ENCODE measurements at places on chromosomes 12 and 14. TPM values are rescaled to one million over a fixed set of nuclear protein-coding genes. Genes with fewer than 3 reads are reported as not detected.

GRCh38 chr12:89995870-89996269 is 287.2 kb upstream of the ATP2B1 start:
- no peaks in the 10 kb centered on the region for H3K4me1 ChIP-seq
- no peaks in the 10 kb centered on the region for H3K27me3 ChIP-seq
- DNase-seq, result no peak

- no peak overlapping the region for H3K27ac ChIP-seq
- H3K27me3 ChIP-seq, result no peaks in the 10 kb centered on the region
- H3K36me3 ChIP-seq, result no peaks in the 10 kb centered on the region
- DNase-seq, result no peak
Measured at GRCh38 chr12:47282206-47282605, 202.4 kb upstream of the AMIGO2 start.

GRCh38 chr12:132739600-132740312 is 21.9 kb downstream of the ANKLE2 start:
- no peaks in the 10 kb centered on the region for H3K4me1 ChIP-seq
- peaks cover 100% of the 10 kb centered on the region for H3K36me3 ChIP-seq
- DNase-seq, result no peak
- H3K27ac ChIP-seq, result no peak overlapping the region
- H3K27me3 ChIP-seq, result no peaks in the 10 kb centered on the region

DNA sequence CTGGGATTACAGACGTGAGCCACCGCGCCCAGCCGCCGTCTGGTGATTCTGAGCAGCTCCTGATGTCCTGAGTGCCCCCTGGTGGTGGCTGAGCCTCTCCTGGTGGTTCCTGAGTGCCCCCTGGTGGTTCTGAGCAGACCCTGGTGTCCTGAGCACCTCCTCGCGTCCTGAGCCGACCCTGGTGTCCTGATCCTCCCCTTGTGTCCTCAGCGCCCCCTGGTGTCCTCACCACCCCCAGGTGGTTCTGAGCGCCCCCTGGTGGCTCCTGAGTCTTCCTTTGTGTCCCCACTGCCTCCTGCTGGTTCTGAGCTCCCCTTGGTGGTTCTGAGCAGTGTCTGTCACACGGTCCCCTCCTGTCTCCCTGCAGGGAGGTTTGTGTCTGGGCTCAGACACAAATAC is 1304.9 kb downstream of the TMEM121 start:
- no peaks in the 10 kb centered on the region for H3K27me3 ChIP-seq
- no peak overlapping the region for H3K27ac ChIP-seq
- H3K4me3 ChIP-seq, result no peak overlapping the region
- DNase-seq, result no peak

GRCh38 chr14:93936245-93936644 is 9.1 kb downstream of the FAM181A start:
- no peak for DNase-seq
- H3K27ac ChIP-seq, result no peak overlapping the region
- no peaks in the 10 kb centered on the region for H3K36me3 ChIP-seq
- H3K4me1 ChIP-seq, result no peaks in the 10 kb centered on the region
- H3K4me3 ChIP-seq, result no peak overlapping the region

- no peak overlapping the region for H3K27ac ChIP-seq
- H3K4me1 ChIP-seq, result no peaks in the 10 kb centered on the region
- H3K36me3 ChIP-seq, result no peaks in the 10 kb centered on the region
- no peak overlapping the region for H3K4me3 ChIP-seq
Measured at GRCh38 chr14:99381688-99382060, 99.0 kb downstream of the SETD3 start.

- no peak overlapping the region for H3K4me3 ChIP-seq
- no peak overlapping the region for H3K27ac ChIP-seq
- no peaks in the 10 kb centered on the region for H3K36me3 ChIP-seq
- DNase-seq, result no peak
- no peaks in the 10 kb centered on the region for H3K4me1 ChIP-seq
Measured at GRCh38 chr12:1360441-1361210, 233.8 kb downstream of the FBXL14 start.

DNA sequence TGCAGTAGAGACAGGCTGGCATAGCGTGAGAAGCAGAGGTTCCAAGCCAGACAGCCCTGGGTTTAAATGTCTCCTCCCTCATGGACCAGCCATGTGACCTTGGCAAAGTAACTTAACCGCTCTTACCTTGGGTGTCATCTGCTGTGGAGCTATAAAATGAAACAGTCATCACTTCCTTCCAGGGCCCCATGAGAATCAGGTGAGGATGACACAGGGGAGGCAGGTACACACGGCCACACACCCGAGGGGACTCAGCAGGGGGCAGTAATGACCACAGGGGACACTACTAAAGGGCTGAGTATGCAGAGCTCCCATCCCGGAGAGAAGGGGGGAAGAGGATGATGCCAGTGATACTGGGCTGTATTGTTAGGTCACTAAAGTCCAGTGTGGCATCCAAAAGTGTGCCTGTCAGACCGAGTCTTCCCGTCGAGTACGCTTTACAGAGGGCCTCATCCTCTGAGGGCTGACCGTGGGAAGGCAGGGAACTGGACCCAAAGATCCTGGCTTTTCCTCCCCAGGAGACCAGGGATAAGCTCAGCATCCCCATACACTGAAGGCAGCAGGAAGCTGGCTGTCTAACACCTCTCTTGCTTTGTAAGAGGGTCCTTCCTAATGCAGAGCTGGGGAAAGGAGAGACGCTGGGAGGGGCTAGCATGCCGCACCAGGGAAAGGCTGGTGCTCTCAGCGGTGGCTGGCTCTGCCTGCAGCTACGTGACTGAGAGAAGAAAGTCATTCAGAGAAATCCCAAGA is 94.2 kb downstream of the SINHCAF start:
- H3K27ac ChIP-seq, result no peak overlapping the region
- H3K4me3 ChIP-seq, result no peak overlapping the region
- H3K36me3 ChIP-seq, result no peaks in the 10 kb centered on the region
- H3K27me3 ChIP-seq, result no peaks in the 10 kb centered on the region

DNA sequence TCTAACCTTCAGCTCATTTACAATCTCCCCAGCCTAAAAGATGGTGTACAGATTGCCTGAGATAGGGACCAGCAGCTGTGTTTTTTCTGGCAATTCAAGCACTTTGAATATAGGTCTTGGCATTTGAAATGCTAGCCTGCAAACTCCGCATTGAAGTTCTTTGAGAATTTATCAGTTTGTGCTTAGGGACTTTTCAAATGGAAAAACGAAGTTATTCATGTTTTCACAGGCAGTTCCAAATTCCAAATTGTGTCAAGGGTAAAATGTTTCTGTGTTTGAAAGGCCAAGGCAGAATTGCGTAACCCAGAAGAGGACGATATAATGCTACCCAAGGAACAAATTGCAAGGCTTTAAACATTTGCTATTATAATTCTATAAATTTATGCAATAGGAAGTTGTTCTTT is 168.9 kb upstream of the RASSF8 start:
- no peaks in the 10 kb centered on the region for H3K36me3 ChIP-seq
- no peaks in the 10 kb centered on the region for H3K27me3 ChIP-seq
- no peak for DNase-seq
- H3K4me1 ChIP-seq, result peaks cover 11% of the 10 kb centered on the region

GRCh38 chr12:98260276-98260675 is 255.1 kb upstream of the TMPO start:
- DNase-seq, result no peak
- H3K27me3 ChIP-seq, result no peaks in the 10 kb centered on the region
- peak overlapping the region; percentile 26 for H3K27ac ChIP-seq
- H3K4me1 ChIP-seq, result no peaks in the 10 kb centered on the region
- H3K36me3 ChIP-seq, result no peaks in the 10 kb centered on the region

DNA sequence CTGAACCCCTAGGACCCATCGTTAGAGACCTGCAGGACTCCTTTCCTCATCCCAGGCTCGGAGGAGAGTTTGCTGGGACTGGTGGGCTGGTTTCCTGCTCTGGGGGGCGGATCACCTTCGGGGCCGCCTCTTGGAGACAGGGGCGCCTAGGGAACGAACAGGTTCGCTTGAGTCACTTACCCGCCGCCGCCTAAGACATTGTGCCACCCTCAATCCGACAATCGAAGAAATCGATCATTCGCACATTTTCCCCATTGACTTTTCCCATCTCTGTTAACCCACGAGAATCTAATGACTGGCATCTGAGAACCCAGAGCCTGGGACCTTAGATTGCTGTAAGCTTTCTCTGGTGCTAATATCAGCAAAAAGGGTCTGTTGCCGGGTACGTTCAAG is 322 bp downstream of the SLC39A9 start:
- peak; percentile 6 for DNase-seq
- peak overlapping the region; percentile 85 for H3K4me3 ChIP-seq
- H3K36me3 ChIP-seq, result no peaks in the 10 kb centered on the region
- H3K4me1 ChIP-seq, result peaks cover 33% of the 10 kb centered on the region
- peak overlapping the region; percentile 94 for H3K27ac ChIP-seq

GRCh38 chr14:54338696-54339317 is 58.0 kb upstream of the CDKN3 start:
- no peak for DNase-seq
- peaks cover 3% of the 10 kb centered on the region for H3K4me1 ChIP-seq
- H3K27ac ChIP-seq, result no peak overlapping the region
- no peaks in the 10 kb centered on the region for H3K36me3 ChIP-seq
- H3K4me3 ChIP-seq, result no peak overlapping the region
- no peaks in the 10 kb centered on the region for H3K27me3 ChIP-seq

The HNRNPC gene
- total RNA-seq, result 402 TPM

The FITM1 gene
- total RNA-seq, result not detected

The TAS2R42 gene
- total RNA-seq, result not detected

The OR6C75 gene
- not detected for total RNA-seq

The PRICKLE1 gene
- total RNA-seq, result 21.6 TPM

The PRR4 gene
- 2.2 TPM for total RNA-seq

The NKX2-1 gene
- not detected for total RNA-seq

The BIN2 gene
- total RNA-seq, result 5.1 TPM

The ATXN2 gene
- total RNA-seq, result 50.3 TPM
